ENCODE measurements at places on chromosomes 6 and 20.

GRCh38 chr20:51697096-51697826 is 70.9 kb downstream of the ATP9A start:
- no peak for DNase-seq

DNA sequence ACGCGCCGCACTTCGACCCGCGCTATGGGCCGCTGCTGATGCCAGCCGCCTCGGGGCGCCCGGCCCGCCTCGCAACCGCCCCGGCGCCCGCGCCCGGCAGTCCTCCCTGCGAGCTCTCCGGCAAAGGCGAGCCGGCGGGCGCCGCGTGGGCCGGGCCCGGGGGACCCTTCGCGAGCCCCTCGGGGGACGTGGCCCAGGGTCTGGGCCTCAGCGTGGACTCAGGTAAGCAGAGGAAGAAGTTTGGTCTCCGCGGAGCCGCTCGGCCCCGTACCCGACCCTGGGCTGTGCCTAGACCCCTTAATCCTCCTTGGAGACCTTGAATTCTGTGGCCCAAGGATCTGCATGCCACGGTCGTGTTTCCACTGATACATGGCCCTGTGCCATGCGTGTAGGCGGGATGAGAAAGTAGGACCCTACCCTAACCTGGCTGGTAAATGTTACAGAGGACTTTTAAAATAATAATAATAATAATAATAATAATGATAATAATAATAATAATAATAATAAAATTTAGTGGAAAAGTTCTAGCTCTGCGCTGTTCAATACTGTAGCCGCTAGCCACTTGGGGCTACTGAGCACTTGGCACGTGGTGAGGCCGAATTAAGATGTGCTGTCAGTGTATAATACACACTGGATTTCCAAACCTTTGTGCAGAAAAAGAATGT is 5.6 kb downstream of the VGLL2 start:
- DNase-seq, result no peak

DNA sequence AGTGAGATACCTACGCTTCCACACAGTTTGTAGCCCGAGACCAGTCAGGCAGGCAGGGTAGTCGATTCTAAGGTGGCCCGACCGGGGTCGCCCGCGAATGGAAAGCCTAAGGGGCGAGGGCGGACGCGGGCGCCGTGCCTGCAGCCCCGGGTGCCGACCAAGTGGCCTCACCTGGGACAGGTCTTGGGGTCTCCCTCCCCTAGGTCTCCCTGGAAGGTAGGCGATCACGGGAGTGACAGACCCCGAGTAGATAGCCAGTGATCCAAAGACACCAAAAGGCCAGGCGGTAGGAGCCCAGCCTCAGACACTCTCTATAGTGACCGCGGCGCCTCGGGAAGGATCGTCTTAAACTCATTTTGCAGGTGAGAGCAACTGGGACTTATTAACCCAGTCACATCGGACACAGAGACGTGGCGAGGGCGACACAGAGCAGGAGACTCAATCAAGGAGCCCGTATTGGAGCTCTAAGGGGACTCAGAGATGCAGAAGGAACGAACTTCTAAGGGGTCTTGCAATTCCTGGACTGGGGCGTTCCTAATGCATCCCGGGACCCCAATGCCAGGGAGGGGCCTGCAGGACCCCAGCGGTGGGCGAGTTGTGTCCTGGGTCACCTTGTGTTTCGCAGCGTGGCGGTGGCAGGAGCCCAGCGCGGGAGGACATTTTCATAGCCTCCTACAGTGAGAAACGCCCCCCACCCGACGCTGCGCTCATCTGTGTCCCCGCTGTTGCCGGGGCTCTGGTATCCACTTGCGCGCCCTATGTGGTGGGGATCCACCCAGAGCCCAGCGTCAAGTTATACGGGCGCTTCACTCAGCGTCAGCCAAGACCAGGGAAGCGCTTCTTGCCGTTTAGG is 2.1 kb upstream of the VSX1 start:
- no peak for DNase-seq

- peak; percentile 3 for DNase-seq
Observed at GRCh38 chr6:30781743-30782424, 37.5 kb upstream of the IER3 start.

GRCh38 chr20:44750081-44750805 is 4.6 kb downstream of the KCNK15 start:
- no peak for DNase-seq

- no peak for DNase-seq
Observed at GRCh38 chr6:149160943-149161342, 156.6 kb upstream of the TAB2 start.

- no peak for DNase-seq
Observed at GRCh38 chr6:35500782-35501181, 3.9 kb upstream of the TEAD3 start.

- no peak for DNase-seq
Observed at GRCh38 chr20:24584538-24585356, 115.3 kb downstream of the SYNDIG1 start.

- no peak for DNase-seq
Observed at GRCh38 chr6:92942549-92942948, 476.8 kb downstream of the EPHA7 start.

DNA sequence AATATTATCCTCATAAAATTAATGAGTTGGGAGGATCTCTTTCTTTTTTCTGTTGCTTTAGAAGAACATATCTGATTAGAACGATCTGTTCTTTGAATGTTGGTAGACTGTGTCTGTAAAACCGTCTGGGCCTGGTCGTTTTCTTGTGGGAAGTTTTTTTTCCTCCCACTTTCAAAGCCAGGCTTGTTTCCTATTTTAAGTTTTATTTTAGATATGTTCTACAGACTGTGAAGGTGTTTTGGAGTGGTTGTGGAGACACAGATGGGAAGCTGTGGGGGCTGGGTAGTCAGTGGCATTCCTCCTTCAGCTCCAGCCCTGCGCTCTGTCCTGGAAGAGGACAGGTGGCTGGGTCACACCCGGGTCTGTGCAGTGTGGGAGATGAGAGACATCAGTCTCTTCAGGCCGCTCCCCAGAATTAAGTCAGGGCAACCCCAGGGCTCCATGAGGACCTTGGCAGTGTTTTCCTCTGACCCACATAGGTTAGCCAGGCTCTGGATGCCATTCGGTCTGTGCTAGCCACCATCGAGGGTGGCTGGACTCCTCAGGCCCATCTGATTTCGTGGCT is 92.0 kb upstream of the SCP2D1 start:
- DNase-seq, result no peak

GRCh38 chr6:36608788-36609563 is 14.8 kb downstream of the SRSF3 start:
- no peak for DNase-seq

GRCh38 chr20:53642196-53643030 is 48.8 kb upstream of the ZNF217 start:
- DNase-seq, result no peak

DNA sequence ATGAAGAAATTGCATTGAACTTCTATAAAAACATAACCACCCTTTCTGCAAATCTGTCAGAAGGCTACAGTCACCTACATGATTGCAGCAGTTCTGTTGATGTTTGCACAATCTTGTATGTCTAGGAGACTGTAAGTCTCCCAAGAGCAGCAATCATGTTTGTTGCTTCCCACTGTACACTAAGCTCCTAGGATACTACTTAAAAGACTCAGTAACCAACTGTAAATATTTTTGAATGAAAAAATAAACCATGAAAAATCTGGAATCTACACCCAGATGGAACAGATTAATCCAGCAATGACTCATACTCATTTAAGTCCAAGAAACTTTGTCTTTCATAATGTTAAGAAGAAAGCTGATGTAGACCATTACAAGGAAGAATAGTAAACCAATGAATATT is 168.5 kb upstream of the ATXN1 start:
- no peak for DNase-seq

GRCh38 chr6:45710304-45710821 is 305.3 kb downstream of the CLIC5 start:
- DNase-seq, result no peak

- no peak for DNase-seq
Observed at GRCh38 chr20:45860560-45861220, 3.3 kb downstream of the ZSWIM3 start.

DNA sequence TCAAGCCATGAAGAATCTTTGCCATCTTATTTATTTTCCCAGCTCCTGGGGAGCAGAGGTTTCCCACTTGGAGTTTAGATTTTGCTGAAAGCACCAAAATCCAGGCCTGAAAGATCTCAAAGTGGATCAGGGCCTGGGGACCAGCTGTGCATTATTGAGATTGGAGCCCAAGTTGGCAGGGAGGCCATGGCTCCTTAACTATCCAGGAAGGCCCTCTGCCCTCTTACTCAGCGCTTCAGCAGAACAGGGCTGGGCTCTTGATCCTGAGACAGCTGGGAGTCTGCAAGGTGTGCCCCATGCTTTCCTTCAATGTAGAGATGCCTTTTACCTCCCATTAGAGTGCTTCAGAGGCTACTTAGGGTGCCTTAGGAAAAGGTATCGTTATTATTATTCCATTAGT is 24.6 kb downstream of the FOXO3 start:
- peak; percentile 45 for DNase-seq
